ENCODE measurements at places on chromosomes 3 and 15.

- DNase-seq = no peak
These were observed 88.7 kb downstream of the DMXL2 start for GRCh38 chr15:51533672-51534398.

DNA sequence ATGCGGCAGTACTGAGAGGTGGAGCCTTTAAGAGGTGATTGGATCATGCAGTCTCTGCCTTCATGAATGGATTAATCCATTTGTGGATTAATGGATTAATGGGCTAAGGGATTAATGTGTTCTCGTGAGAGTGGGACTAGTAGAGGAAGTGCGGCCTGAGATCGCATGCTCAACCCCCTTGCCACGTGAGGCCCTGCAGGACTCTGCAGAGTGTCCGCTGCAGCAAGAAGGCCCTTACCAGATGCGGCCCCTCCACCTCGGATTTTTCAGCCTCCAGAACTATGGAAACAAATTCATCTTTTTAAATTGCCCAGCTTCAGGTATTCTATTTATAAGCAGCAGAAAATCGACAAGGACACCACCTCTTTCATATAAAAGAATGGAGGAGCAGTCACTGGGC lies 148.8 kb downstream of the TPRA1 start:
- DNase-seq = no peak

DNA sequence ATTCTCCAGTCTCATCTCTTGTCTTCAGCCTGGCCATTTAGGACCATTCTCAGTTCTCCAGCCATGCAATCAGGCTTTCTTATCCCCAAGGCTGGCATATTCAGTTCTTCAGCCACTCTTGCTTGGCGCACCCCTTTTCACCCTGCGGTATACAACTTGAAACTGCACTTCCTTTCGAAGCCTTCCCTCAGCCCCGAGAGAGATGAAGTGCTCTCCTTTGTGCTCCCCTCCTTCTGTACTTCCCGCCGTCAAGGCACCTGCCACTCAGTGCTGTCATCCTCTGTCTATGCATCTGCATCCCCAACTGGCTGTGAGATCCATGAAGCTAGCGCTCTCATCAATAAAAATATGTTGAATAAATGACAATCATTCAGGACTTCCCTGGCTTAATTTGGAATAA lies 45.7 kb downstream of the MORC1 start:
- DNase-seq = no peak

DNA sequence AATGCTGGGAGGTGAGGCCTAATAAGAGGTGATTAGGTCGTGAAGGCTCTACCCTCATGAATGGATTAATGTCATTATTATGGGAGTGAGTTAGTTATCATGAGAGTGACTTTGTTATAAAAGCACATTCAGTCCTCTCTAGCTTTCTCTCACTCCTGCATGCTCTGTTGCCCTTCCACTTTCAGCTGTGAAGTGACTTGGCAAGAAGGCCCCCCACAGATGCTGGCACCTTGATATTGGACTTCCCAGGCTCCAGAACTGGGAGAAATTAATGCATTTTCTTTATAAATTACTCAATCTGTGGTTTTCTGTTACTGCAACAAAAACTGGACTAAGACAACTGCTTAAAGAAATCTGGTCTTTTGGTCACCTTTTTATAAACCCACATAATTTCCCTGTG lies 144.3 kb downstream of the FBN1 start:
- DNase-seq = no peak

DNA sequence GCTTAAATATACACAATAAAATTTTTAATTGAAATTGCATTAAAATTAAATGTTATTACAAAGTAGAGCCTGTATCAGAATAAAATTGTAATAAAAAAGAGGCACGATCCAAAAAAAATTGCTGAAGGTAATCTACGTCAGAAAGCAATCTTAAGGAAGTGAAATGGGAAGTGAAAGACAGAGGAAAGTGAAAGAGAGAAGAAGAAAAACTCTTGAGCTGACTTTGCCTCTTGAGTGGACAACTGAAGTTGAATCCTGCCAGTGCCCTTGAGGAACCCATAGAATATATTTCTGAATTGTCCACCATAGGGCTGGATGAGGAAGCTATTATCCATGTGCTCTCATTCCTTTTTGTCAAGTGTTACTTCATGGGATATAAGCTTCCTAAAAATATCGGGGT lies 285.1 kb upstream of the STAC start:
- DNase-seq = no peak

DNA sequence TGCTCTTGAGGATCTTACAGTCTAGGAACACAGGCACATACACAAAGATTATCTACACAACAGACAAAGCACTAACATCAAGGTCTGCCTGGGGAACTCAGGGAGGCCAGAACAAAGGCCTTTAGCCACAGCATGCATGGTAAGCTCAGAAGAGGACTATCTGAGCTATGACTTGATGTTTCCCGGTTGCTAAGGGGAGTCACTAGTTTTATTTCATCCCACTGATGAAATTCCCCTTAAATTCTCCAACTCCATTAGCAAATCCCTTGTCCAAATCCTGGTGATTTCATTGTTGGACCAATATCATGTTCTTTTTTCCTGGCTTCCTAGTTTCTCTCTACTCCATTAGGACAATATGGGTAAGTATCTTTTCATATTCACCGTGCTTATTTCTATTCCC lies 23.3 kb downstream of the FBN1 start:
- DNase-seq = no peak

DNA sequence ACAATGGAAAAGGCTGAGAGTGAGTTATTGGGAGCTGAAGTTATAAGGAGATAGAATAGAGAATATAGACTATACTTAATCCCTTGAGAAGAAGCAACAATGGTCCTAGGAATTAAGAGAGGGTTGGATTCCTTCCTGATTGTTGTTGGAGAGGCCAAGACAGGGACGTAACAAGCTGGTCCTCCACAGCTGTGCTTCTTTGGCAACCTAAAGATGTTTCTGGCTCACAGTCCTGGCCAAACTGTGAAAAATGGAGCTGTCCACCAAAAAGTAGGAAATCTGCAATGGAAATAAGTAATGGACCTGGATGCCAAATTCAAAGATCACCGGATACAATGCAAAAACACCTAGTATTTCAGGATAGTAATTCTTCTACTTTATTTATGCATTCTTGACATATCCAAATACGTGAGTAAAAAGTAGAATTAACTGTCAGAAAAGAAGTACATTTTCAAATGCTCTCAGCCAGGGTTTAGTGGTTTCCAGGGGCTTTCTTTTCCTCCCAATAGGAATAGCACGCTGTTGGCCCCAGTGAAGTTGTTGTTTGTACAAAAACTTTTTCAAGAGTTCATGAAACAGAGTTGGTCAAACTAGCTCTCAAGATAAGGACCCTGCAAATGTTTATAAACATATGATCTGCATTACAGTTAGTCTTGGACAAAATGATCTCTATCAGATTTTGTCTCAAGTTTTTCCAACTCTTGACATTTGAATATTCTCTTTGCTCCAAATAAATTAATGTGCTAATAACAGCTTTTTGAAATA lies 28.3 kb downstream of the CERS3 start:
- DNase-seq = no peak

- no peak for DNase-seq
These were observed 23.3 kb downstream of the IREB2 start for GRCh38 chr15:78461171-78461888.

- peak; percentile 21 for DNase-seq
These were observed 240.7 kb downstream of the SHOX2 start for GRCh38 chr3:157865352-157866000.

DNA sequence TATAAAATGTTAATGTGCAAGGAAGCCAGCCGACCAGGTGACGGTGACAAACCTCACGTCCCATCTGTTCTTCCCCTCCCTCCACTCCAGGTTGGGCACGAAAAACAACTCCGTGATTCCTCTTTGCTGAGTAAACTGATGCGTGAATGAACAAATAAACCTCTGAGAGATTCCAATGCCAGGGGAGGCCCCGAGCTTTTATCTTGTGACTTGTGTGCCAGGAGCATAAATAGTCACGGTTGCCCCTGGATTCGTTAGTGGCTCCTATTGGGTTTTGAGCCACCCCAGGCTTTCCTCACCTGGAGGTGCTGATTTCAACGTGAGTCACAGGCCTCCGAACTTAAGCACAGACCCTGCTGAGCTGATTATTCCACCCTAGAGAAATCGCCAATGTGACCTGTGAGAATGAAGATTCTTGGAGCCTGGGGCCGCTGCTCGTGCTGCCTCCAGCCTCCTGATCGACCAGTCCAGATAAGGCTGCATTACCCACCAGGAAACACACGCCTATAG lies 119.2 kb downstream of the SHQ1 start:
- DNase-seq = no peak

- no peak for DNase-seq
These were observed 59.1 kb upstream of the SPRED1 start for GRCh38 chr15:38193496-38193895.

- DNase-seq = no peak
These were observed 36.2 kb downstream of the FAM174B start for GRCh38 chr15:92619145-92620101.

- no peak for DNase-seq
These were observed 11.4 kb upstream of the PRSS50 start for GRCh38 chr3:46729038-46729437.

DNA sequence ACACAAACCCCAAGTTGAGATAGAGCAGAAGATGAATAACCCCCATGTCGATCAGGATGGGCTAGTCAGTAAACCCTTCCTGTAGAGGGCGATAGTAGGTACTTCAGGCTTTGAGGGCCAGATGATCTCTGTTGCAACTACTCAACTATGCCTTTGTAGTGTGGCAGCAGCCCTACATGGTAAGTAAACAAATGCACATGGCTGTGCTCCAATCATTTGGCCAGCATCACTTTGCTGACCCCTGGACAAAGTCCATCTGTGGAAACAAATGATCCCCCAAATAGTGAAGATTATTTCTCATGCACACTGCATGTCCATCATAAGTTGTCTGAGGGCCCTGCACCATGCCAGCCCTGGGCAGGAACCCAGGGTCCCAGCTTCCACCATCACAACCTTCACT lies 402.2 kb upstream of the PROK2 start:
- no peak for DNase-seq

GRCh38 chr3:154851644-154852043 lies 228.5 kb upstream of the MME start:
- DNase-seq = no peak

DNA sequence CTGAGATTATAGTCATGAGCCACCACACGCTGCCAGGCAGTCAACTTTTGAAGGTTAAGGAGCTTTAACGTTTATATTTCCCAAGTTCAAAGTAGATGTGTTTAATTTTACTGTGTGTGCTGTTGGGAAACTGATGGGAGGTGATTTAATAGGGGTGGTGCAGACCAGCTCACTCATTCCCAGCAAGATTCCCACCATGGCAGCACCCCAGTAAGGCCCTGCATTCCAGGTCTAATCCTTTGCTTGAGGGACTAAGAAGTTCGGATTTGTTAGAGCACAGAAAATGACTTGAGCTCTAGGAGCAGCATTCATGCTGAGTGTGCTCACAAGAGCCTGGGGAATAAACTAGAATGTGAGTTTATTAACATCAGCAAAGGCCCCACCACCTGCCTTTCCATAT lies 25.2 kb downstream of the TSEN2 start:
- no peak for DNase-seq

GRCh38 chr3:69472093-69472492 lies 86.2 kb upstream of the FRMD4B start:
- DNase-seq = no peak

- DNase-seq = no peak
These were observed 63.3 kb downstream of the FLNB start for GRCh38 chr3:58071480-58071971.

DNA sequence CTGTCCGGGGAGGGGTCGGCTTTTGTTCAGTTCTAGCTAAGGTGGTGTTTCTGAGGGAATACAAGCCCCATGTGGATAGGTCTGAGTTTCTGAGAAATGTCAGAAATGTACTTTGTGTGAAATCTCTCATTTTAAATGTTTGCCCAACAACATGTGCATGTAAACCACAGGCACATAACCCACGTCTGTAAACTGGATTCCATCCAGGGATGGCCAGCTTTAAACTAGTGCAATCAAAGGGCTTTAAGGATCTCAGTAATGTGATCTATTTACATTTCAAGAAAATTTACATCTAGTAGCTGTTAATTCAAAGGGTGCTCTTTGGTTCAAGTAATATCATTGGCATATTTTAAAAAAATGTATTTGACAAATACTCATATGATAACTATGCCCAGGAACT lies 52.0 kb downstream of the POLR2M start:
- no peak for DNase-seq

GRCh38 chr15:35834866-35835265 lies 288.9 kb upstream of the DPH6 start:
- no peak for DNase-seq

DNA sequence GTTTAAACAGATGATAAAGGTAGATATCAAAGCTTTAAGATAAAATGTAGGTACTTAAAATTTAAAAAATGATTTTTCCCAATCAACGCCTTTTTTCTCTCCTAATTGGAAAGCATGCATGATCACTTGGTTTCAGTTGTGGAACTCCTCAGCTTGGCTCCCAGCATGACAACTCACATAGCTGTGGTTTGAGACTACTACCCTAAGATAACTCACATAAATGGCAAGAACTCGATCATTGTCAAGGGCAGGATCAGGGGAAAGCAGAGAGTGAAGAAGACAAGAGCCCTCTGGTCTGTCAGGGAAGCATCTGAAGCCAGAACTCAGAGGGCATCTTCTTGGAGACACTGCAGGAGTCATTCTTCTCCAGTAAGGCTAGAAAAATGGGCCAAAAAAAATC lies 516.7 kb downstream of the NTRK3 start:
- no peak for DNase-seq

DNA sequence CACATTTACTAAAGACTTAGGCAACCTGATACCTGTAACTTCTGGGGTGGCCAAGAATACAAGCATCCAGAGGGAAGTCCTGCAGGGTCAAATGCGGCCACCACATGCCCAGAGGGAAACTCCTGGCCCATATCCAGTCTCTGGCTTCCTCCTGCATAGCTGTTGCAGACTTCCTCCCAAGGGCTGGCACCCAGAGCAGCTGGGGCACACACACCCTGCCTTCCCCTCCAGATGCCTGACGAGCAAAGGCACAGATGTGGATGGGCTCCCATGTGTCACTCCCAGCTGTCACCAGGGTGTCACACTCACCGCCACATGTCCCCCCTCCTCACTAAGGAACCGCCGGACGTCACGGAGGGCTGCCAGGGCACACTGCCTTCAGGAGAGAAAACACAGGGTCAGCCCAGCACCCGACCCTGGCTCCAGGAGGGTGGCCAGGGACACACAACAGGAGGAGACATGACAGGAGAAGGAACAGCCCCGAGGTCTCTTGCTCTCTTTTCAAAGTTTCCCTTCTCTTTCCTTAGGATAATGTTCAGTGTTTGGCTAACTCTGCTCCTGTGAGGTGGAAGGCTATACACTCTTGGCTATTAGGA lies 13.2 kb downstream of the PFKFB4 start:
- DNase-seq = no peak

- no peak for DNase-seq
These were observed 141.7 kb downstream of the RPLP1 start for GRCh38 chr15:69593981-69594966.
